Cerebellum (tissue), 4 donors: ENCODE measurements at places on chromosomes 16 and 17. TPM values are rescaled to one million over a fixed set of nuclear protein-coding genes. Genes with fewer than 3 reads are reported as not detected.

Gene ZFP3
- total RNA-seq: 12.4 TPM

Gene BICDL2
- total RNA-seq: not detected

Gene IRX5
- 14.6 TPM for total RNA-seq

Gene KLHL10
- total RNA-seq: not detected

Gene EFCAB5
- 2.4 TPM for total RNA-seq

Gene ST6GALNAC2
- 0.54 TPM for total RNA-seq

Gene CHST5
- 0.45 TPM for total RNA-seq

Gene TNFRSF13B
- total RNA-seq: not detected

Gene ATP2C2
- 6.6 TPM for total RNA-seq

Gene GAST
- total RNA-seq: not detected

Gene ZNF423
- 47.5 TPM for total RNA-seq

Gene CX3CL1
- 4.4 TPM for total RNA-seq

Gene NRN1L
- total RNA-seq: not detected

Gene MTHFSD
- total RNA-seq: 26.4 TPM

Gene KRTAP1-1
- total RNA-seq: not detected

Gene MEIOB
- 1.2 TPM for total RNA-seq

Gene RDM1
- total RNA-seq: 2.4 TPM

Gene CCL15
- total RNA-seq: not detected

Gene KRT20
- 0.82 TPM for total RNA-seq

Gene SYT17
- total RNA-seq: 4.6 TPM

Gene MT1G
- not detected for total RNA-seq

Gene MGAT5B
- total RNA-seq: 28.4 TPM

Gene CHST4
- total RNA-seq: not detected

Gene TMEM114
- total RNA-seq: not detected
